Inflammatory macrophage treated with lipopolysaccharide for 4 hours (primary cell): ENCODE measurements at places on chromosomes 5 and 9.

DNA sequence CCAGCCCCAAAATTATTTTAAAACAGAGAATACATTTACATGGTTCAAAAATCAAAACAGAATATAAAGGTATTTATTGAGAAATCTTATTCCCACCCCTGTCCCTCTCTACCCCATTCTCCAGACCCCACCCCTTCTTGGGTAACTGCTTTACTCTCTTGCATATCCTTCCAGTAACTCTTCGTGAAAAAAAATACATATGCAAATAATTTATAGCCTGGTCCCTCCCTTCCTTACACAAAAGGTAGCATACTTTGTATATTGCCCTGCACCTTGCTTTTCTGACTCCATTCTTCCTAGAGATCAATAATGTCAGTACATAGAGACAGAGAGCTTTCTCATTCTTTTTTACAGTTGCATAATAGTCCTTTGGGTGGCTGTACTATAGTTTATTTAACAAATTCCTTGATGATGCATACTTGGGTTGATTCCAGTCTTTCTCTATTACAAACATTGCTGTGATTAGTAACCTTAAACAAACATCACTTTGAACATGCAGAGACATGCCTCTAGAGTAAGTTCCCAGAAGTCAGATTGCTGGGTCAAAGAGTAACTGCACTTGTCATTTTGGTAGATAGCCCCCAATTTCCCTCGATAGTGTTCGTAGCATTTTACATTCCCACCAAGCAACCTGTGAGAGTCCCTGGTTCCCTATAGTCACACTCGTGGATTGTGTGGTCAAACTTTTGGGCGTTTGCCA lies 47.9 kb downstream of the STOM start:
- DNase-seq = peak; percentile 50

DNA sequence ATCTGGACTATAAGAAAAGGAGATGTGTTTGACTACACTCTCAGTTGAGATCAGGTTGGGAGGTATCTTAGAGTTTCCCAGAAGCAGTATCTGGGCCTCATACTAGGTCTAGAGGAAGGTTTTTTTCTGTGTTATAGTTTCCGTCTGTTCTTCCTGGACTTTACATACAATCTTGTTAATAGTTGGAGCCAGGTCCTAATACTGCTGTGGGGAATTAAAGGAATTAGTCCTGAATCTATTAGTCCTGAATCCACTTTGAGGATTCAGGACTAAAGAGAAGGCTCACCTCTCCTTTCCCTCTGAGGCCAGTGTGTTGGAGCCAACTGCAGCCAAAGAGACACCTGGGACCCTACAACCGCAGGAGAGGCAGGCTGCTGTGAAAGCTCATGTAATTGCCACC lies 445.7 kb upstream of the CLINT1 start:
- DNase-seq = no peak

GRCh38 chr5:180083529-180084060 lies 12.0 kb upstream of the RNF130 start:
- no peak for DNase-seq

DNA sequence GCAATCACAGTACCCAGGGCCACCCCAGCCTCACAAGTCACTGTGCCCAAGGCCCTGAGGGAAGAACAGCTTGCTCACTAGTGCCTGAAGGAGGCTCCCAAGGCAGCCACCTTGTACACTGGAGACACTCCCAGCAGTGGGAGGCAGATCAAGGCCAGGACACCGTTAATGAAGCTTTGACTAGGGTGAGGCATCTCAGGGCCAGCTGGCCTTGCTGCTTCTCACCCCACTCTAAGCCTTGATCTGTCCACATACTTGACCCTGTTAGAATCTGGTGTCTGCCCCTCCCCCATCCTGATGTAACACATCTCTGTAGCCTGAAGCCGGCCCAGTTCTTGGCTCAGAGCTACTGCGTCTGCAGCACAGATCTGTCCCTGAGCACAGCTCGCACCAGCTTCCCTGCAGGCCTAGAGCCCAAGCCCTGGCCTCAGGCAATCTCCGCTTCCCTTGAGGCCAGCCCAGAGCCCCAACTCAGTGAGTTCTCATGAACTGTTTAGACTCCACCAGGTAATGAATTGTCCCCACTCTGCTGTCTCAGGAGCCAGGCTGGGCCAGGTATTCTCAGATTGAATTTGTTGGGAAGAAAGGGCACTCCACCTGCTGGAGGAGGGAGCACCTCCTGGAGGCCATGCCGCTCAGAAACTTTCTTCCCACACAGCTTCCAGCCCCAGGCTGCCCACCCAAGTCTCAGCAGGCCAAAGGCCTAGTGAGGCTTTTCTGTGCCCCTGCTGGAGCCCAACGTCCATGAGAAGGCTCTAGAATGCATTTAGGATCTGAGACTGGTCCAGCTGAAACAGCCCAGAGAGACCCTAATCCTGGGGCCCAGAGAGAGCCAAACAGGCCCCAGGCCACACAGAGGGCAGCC lies 13.4 kb upstream of the JADE2 start:
- no peak for DNase-seq

- peak; percentile 68 for DNase-seq
Observed at GRCh38 chr9:35487081-35487480, 2.8 kb upstream of the RUSC2 start.

GRCh38 chr5:39461007-39461682 lies 36.4 kb upstream of the DAB2 start:
- DNase-seq = peak; percentile 77

GRCh38 chr5:168128111-168128510 lies 163.3 kb upstream of the WWC1 start:
- no peak for DNase-seq

GRCh38 chr5:143886096-143886495 lies 74.1 kb downstream of the HMHB1 start:
- DNase-seq = no peak

GRCh38 chr9:92713528-92713927 lies 43.6 kb upstream of the IPPK start:
- DNase-seq = no peak

DNA sequence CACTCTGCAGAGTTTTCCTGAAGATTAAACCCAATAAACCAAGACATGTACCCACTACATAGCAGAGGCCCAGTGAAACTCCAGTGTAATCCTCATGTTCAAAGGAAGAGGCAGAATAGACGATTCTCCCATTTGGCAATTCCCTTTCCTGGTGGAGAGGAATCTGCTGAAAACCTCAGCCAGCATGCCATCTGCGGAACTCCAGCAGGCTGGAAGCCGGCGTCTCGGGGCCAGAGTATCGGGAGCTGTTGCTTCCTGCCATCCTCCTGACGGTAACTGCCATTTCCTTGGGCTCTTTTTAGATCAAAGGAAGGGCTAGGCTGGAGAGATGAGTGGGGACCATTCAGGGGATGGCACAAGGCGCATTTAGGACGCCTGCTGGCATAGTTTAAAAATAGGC lies 20.5 kb downstream of the NEURL1B start:
- no peak for DNase-seq

DNA sequence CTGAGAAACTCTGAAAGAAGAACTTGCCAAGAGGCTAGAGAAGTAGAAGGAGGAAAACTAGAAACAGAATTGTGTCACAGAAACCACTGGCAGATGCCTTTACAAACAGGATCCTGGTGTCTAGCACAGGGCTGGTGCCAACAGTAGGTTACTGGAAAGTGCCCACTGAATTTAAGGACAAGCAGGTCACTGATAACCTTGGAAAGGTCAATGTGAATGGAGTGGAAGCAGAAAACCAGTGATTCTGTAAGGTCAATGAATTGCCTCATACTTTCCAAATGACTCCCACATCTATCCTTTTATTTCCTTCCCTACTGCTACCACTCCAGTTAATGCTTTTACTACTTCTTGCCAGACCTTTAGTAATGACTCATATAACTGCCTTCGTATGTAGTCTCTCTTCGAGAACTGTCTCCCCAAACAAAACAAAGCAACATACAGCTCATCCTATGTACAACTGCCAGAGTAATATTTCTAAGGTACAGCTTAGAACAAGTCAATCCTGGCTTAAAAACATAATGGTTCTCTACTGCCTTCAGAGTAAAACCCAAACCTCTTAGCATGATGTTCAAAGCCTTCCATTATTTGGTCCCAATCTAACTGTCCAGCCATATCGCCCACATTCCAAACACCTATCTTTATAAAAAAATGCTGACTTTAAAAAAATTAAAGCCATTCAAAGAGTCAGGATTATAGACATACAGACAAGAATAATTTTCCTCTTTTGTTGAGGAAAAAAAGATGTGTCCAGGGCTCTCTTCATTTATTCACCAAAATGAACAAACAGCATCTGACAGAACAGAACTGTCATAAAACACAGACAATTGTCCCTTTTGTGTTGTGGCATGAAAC lies 52.5 kb downstream of the NR3C1 start:
- DNase-seq = peak; percentile 67

DNA sequence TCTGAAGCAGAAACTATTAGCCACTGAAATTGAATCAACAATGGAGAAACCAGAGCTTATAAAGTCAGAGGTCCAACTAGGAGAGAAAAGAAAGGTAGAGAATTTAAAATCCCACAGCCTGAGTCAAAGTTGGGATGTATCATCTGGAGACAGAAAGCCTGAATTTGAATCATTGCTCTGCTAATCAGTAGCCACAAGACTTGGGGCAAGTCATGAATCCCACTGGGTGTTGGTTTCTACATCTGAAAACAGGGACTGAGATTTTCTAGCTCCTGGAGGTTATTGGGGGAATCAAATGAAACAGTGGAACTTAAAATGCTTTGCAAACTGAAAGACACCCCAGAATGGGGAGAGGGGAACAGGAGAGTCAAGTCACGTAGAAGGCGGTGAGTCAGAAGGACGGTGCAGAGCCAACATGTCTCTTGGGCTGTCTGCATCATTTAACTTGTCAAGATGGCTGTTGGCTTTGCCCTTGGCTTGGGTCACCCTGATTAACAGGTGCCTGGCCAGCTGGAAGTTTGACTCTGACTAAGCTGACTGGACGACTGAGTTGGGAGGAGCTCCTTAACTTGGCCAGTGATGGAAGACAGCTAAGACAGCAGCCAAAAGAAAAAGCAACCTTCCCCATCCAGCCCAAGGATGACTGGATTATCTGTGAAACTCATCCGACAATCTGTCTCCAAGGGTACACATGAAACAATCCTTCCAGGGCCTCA lies 60.6 kb upstream of the ADRA1B start:
- DNase-seq = no peak

DNA sequence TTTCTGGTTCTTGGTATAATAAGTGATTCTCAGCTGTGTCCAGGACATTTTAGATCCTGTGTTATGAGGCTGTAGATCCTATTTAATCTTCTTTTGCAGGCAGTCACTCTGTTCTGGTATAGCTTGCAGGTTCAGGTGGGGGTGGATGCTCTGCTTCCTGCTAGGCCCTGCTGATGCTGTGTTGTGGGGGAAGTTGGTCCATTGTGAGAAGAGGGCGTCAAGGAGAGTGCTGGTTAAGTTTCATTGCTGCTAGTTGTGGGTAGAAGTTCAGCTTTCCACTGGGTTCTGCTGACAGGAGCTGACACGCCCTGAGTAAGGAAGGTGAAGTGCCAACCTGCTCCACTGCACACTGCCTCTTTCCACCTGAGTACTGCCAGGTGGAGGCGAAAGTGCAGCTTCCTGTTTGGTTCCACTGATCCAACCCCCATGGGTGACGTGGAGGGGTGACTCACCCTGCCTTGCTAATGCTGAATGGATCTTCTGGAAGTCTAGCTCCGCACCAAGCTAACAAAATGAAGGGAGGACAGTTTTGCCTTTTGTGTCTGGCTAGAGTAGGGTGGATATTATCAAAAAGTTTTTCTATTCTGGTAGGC lies 16.3 kb downstream of the NMRK1 start:
- DNase-seq = no peak

GRCh38 chr9:109907810-109908458 lies 127.9 kb downstream of the PALM2AKAP2 start:
- DNase-seq = no peak

DNA sequence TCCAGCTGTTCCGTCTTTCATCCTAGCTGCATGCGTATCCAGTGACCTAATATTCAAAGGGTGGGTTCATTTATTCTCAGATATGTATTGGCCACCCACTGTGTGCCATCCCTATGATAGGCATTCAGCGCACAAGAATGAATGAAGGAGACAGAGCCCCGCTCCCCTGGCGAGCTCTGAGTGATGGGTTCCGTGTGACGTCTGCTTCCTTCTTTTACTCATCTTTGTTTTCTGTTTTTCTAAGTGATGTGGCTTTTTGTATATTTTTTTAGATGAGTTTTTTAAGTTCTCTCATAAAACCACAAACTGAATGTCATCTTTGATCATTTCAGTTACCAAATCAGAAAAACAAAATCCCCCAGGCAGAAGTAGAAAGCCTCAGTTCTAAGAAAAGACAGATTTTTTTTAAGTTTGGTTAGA lies 168.3 kb upstream of the OTULINL start:
- no peak for DNase-seq

DNA sequence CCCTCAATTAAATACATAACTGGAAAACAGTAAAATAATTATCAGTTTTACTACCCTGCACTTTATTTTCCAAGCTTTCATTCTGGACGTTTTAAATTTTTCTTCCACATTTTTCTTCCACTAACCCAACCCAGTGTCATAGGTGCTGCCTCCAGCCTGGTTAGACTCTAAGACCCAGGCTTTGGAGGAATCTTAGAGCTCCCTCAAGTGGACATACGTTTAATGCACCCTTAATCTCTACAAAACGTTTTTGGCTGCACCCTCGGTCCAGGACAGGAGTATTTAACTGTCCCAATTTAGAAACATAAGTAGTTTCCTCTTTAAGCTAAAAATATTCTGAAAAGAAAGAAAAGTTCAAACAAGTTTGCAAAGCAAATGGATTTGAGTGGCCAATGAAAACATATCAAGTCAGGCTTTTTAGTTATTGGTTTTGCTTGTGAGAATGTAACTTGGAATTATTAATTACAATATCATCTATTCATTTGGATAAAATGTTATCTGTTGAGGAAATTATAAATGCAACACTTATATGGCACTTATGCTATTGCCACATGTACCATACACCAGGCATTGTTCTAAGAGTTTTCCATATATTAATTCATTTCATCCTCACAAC lies 38.9 kb downstream of the CDH6 start:
- DNase-seq = peak; percentile 37

- no peak for DNase-seq
Observed at GRCh38 chr9:90941661-90942060, 140.0 kb downstream of the SYK start.

DNA sequence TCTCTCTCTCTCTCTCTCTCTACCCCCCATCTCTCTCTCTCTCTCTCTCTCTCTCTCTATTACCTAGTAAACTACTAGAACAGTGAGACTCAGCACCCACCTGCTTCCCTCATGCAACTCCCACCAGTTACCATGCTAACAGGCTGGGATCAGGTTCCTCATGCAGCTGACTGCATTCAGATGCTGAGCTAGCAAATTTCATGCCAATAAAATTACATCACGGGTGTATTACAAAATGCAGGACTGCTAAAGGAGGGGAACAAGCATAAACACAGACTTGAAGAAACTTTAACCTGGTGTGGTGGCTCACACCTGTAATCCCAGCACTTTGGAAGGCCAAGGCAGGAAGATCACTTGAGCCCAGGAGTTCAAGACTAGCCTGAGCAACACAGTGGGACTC lies 76.0 kb downstream of the CEMIP2 start:
- peak; percentile 70 for DNase-seq
